ENCODE measurements at places on chromosomes 13 and 19.
A peak's percentile ranks its signal among the peaks of the same experiment; 100 is the strongest.

- no peak for DNase-seq
Measured at GRCh38 chr13:77337159-77337558, 10.3 kb upstream of the MYCBP2 start.

DNA sequence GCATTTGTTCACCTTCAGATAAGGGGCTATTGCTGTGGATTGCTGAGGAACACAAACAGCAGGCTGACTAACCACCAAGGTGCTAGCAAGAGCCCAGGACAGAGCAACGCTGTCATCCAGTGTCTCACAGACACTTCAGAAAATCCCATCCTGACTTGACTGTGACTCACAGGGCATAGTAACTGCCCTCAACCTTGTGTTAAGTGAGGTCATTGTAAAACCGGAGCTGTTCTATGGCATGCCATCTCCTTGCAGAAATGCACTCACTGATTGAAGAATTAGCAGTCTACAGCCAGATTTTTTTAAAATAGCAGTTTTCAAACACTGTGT, 51.1 kb downstream of the TNFRSF19 start:
- no peak for DNase-seq

DNA sequence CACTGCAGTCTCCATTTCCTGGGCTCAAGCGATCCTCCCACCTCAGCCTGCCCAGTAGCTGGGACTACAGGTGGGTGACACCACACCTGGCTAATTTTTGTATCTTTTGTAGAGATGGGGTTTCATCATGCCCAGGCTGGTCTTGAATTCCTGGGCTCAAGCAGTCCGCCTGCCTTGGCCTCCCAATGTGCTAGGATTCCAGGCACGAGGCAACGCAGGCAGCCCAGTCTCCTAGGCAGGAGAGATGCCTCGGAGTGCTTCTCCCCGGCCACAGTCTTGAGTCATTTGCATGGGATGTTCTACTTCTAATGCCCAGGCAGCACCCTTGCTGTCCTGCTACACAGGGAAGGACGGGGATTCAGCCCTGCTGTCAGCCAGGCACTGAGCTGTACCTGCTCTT, 8.7 kb downstream of the MICOS13 start:
- no peak for DNase-seq

DNA sequence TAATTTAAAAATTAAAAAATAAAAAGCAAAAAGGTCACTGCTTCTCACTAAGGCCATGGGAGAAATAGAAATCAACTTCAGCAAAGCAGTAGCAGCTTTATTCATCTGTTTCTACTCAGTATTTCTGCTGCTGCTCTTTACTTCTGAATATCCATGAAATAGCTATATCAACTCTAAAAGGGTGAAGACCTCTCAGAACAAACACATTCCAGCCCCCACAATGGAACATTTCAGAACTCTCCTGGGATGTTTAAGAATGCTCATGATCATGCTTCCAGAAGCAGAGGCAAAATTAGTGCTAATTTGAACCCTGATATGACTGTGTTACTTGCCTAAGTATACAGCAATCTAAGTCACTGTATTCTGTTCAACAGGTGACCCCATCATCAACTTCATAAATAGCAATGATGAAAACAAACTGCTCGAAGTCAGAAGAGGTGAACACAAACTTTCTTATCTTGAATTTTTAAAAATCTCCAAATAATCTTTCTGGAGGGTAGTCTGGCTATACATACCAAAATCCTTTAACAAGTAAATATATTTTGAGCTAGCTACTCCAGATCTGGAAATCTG, 29.6 kb upstream of the DOCK9 start:
- DNase-seq: no peak

GRCh38 chr13:23643338-23644125, 73.3 kb downstream of the TNFRSF19 start:
- DNase-seq: no peak

DNA sequence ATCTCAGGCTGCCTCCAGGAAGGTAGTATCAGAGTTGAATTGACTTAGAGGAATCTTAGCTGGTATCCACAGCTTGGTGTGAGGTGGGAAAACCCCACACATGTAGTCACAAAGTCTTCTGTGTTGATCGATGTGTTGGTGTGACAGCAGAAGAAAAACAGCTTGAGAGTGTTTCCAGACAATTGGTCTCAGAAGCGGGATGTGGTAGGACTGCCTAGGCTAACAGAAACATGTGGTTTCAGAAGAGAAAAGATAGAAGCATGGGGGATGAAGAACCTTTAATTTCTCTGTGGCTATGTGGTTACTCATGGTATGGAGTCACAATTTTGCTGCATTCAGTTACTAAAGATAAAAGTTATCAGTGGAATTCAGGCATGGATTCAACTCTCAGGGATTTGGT, 134.7 kb upstream of the SLITRK5 start:
- DNase-seq: no peak

DNA sequence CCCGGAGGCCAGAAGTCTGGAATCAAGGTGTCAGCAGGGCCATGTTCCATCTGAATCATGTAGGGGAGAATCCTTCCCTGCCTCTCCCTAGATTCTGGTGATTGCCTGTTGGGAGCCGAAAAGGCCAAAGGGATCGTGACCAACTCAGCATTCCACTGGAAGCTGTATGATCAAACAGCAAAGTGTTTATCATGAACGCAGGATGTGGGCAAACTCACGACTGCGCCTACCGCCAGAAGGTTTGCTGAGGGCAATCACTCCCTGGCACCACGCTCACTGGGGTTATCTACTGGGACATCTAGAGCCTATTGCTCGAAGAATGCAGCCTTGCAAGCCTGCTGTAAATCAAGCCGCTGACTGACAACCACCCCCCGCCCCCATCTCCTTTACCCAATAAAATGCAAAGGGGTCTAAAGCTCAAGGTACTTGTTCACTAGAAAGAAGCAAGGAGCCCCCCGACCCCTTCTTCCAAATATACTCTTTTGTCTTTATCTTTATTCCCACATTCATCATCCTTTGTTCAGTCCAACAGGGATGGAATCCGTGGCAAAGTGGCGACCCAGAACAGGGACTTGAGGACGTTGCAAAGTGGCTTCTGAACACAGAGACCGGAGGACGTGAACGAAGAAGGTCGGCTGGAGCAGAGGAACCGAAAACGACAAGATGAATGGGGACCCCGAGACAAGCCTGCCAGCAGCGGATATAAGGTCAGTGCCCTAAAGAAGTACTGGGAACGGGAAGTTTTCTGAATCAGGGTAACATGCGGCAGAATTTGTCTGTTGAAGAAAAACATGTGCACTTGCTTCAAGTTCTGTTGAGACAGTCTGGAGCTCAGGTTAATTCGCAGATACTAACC, 16.8 kb downstream of the CLEC4M start:
- no peak for DNase-seq

- no peak for DNase-seq
Measured at GRCh38 chr19:49679771-49680413, 2.8 kb downstream of the PRMT1 start.

DNA sequence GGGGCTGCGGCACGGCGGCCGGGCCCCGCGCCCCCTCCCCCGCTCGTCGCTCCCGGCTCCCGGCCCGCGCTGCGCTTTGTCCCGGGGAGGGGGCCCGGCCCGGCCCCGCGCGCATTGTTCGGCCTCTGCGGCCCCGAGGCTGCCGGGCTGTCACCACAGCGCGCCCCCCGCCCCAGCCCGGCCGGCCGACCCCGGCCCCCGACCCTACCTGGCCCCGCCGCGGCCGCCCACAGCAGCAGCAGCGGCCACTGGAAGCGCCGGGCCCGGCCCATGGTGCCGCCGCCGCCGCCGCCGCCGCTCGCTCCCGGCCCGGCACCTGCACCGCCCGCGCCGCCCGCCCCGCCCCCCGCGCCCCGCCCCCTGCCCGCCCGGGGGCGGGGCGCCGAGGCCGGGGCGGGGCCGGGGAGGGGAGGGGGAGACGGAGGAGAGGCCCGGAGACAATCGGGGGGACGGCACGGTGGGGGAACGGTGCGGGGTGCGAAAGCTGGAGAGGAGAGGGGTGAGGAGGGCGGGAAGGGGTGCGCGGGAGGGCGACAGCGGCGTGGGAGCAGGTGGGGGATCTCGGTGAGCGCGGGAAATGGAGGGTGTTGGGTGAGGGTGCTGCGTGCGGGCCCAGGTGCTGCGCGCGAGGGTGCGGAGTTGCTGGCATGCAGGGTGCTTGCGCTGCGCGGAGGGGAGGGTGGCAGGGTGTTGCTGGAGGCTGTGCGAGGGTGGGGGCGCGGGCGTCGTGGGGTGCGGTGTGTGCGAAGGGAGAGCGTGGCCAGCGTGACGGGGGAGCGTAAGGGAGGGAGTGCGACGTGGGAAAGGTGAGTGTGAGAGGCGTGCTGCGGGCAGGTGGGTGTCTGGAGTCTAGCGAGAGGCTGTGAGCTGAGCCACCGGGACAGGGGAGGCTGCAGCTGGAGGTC, at the start of gene CADM4:
Gene CADM4 (minus strand): TSS at position 332 of the 905 bp plus-strand sequence. CDS start 60 bp downstream, at position 272.
- DNase-seq: peak; percentile 25

GRCh38 chr13:70960841-70961443, 852.7 kb upstream of the KLHL1 start:
- DNase-seq: no peak

GRCh38 chr13:62280590-62280989, 864.9 kb upstream of the PCDH20 start:
- no peak for DNase-seq

- DNase-seq: no peak
Measured at GRCh38 chr19:6069268-6069791, 41.0 kb downstream of the RFX2 start.

GRCh38 chr13:61123538-61124289, 291.9 kb downstream of the PCDH20 start:
- no peak for DNase-seq

DNA sequence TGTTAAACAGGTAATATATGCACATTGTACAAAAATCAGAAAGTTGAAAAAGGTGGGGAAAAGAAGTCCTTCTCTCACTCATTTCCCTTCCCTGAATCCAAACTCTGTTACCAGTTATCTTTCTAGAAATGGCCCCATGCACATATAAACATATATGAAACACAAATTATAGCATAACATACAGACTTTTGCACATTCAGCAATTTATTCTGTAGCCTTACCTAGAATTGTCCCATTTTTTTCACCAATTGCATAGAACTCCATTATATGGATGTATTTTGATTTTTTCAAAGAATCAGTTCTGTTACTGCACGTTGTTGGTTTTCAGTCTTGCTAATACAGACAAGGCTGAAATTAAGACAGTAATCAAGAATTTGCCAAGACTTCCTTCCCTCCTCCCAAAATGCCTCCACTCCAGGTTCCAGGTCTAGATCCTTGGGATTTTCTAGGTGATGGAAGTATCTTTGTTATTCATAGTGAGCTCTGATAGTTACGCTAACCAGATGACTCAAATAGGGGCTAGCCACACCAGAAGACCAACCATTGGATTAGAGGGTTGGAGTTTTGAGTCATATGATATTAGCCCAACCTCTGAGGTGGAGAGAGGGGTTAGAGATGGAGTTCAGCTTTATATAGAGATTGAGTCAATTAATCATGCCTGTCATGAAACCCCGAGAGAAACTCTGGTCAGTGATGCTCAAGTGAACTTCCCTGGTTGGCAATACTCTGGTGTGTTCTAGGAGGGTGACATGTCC, 30.7 kb downstream of the GPR180 start:
- DNase-seq: no peak

DNA sequence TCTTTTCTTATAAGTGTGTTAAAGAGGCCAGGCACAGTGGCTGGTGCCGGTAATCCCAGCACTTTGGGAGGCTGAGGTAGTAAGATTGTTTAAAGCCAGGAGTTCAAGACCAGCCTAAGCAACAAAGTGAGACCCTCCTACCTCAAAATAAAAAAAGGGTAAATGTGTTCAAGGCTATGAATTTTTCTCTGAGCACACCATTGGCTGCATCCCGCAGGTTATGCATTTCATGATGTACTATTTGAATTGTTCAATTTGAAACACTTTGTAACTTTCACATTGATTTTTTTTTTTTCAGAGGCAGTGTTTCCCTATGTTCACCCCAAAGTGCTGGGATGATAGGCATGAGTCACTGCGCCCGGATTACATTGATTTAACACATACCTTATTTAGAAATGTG, 138.1 kb downstream of the PTPRS start:
- DNase-seq: no peak

DNA sequence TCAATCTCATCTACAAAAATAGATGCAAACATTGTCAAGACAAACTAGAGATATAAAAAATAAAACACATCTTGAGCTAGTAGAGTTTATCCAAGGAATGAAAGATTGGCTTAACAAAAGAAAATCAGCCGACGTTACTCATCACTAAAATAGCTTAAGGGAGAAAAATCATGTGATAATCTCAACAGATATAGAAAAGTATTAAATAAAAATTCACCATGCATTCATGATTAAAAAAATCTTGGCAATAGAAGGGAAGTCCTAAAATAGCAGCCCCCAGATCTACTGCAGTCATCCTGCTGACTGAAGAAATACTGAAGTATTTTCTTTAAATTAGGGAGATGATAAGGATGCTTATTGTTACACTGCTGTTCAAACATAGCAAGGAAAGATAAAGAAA, 12.6 kb upstream of the DCLK1 start:
- no peak for DNase-seq

DNA sequence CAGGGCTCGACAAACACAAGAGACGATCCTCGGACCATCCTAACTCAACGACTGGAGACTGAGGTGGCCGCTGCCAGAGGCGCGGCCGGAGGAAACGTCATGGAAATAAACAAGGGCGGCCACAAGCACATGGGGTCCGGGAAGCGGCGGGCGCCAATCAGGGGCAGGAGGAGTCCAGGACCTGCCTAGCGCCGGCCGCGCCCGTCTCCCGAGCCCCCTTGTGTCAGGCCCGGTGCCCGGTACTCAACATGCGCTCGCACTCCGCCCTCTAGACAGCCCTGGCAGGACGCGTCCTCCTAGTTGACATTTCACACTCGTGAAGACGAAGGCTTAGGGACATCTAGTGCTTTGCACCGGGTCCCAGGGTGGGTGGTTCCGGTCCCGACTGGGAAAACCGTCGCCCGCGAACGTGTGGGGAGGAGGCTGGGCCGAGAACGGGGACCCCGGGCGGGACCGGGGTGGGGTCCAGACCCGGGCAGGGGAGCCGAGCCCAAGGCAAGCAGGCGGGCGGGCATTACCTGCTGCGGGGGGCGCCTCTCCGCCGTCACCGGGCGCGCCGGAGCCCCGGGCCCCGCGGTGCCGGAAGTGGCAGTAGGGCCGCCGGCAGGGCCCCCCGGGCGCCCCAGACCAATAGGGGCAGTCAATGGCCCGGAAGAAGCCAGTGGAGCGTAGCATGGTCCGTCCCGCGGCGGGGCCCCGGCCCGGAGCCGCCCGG, 442 bp downstream of the REXO1 start:
- no peak for DNase-seq

DNA sequence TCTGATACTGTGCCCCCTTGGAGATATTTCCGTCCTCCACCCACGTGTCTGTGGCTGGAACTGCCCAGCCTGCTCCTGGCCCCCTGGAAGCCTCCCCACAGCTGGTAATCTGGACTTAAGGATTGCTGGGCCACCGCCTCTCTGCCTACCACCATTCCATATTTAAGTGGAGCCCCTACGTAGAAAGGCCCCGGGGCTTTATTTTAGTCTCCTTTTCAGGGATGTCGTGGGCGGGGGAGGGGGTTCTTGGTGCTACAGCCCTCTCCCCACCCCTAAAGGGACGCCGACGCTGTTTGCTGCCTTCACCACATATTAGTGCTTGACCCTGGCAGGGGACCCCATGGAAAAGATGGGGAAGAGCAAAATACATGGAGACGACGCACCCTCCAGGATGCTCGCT, 2.7 kb upstream of the NOP53 start:
- no peak for DNase-seq

Measured in substantia nigra (tissue), 51 donors.